ENCODE measurements at places on chromosomes 6 and 20. TPM values are rescaled to one million over a fixed set of nuclear protein-coding genes. Genes with fewer than 3 reads are reported as not detected.

DNA sequence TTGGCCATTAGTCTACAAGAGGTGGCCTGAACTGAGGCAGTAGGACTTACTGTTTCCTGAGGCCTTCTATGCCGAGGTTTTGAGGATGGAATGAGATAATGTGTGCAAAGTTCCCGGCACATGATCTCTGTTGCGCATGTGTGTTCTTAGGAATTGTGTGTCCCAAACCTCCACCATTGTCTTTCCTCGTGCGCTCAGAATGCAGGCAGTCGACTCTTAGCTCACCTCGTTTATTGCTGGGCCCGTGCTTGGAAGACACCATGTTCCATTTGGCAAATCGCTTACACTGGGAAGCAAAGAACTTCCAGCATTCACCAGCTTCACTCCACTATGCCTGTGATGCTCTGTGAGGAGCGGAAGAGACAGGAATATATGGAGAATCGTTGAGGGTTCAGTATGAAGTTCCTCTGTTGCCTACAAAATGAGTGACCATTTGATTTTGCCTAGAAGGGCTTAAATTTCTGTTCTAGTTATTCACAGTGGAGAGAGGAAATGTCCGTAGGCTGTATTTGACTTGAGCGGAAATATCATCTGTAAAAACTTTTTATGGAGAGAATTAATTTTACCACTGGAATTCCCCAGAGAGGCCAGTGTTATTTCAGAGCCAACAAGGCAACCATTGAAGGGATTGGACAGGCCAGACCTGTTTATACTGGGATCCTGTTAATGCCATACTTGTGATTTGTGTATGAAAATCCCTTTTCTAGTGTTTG lies 75.7 kb upstream of the CLDN20 start:
- peak; percentile 40 for DNase-seq

DZANK1 gene
- total RNA-seq = 1.4 TPM

AKAP7 gene
- 2.6 TPM for total RNA-seq

DNA sequence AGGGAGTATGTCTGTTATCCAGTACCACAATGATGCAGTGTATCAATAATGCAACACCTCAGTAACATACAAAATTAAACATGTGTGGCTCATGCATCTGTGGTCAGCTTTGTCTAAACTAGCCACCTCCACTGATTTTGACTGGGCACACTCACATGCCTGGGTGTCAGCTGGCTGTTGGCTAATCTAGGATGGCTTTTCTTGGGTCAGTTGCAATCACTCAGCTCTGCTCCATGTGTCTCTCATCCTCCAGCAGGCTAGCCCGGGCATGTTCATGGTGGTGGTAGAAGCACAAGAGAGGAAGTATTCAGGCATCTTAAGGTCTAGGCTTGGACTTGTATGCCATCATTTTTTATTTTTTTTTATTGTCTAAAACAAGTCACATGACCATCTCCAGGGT lies 59.3 kb upstream of the JAG1 start:
- DNase-seq = no peak

ACSS1 gene
- 35.6 TPM for total RNA-seq

DNA sequence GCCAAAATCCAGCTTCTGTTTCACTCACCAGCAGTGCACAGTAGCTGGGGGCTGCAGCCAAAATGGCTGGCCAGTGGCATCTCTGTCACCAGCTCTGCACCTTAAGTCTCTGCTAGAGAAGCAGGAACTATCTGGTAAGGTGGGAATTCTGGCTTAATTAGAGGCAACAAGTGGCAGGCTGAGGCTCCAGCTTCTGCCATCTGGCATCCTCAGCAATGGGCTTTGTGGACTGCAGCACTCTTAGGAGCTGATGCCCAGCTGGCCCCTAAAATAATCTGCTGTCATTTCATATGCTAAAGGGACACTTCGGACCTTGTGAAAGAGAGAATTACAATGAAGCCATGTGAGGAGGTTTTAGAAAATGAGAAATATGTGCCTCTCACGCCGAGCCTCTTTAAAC lies 4.6 kb upstream of the CLDN20 start:
- no peak for DNase-seq

SLA2 gene
- total RNA-seq = 1.3 TPM

- no peak for DNase-seq
Measured at GRCh38 chr6:108793516-108794251, 54.5 kb upstream of the ARMC2 start.

DNA sequence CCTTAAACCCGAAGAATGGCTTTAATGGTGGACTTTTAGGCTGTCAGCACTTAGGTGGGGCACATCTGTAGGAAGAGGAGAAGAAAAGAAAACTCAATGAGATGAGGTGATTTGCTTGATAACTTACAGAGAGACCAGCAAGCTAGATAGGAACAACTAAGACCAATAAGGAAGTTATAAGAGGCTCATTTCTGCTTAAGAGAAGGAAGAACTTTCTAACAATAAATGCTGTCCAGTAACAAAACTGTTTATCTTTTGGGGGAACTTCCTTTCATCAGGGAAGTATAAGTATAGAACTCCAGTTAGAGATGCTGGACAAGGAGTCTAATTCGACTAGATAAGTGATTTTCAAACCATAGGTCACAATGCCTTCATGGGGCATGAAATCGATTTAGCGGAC lies 107.2 kb upstream of the SIRPA start:
- DNase-seq = no peak

DNA sequence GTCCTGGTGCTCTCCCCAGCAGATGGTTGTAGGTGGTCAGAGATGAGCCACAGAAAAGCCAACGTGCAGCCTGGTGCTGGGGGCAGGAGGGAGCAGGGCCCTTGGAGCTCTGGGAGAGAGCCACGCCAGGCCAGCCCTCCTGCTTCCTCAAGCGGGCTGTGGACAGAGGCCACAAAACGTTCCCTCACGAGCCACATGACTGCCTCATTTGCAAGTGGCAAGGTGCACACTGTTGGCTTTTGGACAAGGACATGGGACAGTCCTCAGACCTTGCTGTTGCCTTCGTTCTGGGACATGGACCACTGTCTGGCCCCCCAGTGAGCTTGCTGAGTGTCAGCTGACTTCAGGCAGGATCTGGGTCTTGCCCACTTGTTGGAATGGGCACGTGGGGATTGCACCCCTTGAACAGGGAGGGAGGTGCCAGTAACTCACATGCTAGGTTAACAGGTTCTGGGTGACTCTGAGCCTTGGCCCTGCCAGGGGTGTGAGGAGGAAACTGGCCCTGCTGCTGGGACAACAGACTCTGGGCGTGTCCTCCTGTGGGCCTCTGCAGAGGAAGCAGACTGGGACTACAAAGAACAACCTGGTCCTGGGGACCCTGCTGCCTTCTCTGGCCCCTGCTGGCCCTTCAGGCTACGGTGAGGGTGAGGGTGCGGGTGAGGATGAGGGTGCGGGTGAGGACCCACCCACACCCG lies 2.6 kb downstream of the SLCO4A1 start:
- peak; percentile 84 for DNase-seq

LAMA4 gene
- total RNA-seq = 141 TPM

DNA sequence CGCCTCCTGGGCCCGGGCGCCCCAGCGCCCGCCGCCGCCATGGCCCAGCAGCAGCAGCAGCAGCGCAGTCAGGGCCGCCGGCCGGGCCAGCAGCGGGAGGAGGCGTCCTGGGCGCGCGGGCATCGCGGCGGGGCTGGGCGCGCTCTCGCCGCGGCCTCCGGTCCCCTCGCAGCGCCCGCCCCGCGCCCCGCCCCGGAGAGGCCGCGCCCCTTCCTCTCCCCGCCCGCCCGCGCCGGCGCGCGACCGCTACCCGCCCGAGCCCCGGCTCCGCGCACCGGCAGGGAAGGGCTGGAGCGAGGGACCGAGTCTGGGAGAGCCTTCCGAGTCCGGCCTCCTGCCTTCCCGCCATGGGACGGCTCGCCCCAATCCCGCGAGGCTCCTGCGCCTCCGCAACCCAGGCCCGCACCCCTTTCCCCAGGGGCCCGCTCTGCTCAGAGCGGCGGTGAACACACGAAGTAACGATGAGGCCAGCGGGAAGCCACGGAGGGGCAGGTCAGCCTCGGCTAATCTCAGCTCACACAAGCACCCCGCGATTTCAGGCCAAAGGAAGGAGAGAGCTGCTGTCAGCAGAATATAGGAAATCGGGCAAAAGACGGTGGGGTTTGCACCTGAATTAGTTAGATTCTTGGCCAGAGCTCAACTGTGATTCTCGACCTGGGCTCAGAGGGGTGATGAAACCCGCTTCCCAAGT lies at the start of gene TXNDC5:
Gene TXNDC5, minus strand, starts transcription at position 135 of the 691 bp plus-strand sequence. Its CDS starts 12 bp downstream, at position 123.
- DNase-seq = peak; percentile 84

TAAR1 gene
- total RNA-seq = not detected

DNA sequence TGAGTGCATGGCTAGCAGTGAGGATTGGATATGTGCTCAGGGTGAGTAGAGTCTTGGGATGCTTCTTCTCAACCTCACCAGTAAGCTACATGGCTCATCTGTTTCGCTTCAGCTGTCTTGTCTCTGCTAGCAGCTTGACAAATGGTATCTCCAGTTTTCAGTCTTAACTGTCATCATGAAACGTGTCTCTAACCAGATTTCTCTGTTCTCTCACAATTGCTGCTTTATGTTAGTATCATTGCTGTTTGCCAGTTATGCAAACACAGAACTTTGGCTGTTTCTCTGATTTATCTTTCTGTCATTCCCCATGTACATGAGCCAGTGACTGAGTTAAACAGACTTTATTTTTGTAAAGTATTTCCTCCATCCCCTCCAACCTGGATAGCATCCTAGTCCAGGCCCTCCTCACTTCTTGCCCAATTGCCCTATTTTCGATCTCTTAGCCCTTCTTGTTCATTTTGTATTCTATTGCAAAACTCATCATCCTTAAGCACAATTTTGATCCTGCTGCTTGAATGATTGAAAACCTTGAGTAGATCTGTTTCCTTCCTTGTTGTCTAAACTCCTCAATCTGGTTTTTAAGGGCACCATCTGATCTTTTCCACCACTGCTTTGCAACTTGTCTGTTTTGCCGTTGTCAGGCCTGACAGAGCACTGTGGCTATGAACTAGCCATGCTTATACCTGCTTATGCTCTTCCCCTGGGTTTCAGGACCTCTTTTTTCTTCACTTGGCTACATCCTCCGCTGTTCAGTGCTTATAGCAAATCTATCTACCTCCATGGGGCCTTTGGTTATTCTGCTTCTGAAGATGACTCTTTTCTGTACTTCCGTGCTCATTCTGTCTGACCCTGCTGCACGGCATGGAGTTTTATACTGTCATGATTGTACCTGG lies 37.7 kb upstream of the ADIG start:
- DNase-seq = no peak

ESR1 gene
- total RNA-seq = 1.8 TPM

All from stomach (tissue), 19 donors.